GM18507 (cell line): ENCODE measurements at places on chromosomes 11 and 22.

DNA sequence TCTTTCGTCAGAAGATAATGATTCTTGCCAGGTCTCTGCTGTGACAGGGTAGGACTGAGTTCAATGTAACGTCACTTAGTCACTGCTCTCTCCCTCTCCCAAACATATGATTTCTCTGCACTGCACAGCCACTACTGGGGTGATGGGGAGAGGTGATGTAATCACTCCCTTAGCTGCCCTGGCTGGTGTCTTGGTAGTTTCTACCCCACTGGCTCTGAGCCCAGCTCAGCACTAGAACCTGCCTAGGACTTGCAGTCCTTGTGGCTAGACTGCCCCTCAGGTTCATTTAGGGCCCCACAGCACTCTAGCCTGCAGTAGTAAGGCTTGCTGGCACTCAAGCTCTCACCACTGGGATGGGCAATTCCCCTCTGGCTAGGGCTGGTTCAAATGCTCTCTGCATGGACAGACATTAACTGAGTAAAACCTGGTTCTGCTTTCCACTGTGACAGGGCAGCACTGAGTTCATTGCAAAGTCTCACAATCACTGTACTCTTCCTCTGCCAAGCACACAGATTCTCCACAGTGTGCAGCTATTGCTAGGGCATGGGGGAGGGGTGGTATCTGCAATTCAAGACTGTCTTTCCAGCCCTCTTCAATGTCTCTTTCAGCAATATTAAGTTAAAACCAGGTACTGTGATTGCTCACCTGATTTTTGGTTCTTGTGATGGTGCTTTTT, 571.4 kb upstream of the FAT3 start:
- DNase-seq = no peak

DNA sequence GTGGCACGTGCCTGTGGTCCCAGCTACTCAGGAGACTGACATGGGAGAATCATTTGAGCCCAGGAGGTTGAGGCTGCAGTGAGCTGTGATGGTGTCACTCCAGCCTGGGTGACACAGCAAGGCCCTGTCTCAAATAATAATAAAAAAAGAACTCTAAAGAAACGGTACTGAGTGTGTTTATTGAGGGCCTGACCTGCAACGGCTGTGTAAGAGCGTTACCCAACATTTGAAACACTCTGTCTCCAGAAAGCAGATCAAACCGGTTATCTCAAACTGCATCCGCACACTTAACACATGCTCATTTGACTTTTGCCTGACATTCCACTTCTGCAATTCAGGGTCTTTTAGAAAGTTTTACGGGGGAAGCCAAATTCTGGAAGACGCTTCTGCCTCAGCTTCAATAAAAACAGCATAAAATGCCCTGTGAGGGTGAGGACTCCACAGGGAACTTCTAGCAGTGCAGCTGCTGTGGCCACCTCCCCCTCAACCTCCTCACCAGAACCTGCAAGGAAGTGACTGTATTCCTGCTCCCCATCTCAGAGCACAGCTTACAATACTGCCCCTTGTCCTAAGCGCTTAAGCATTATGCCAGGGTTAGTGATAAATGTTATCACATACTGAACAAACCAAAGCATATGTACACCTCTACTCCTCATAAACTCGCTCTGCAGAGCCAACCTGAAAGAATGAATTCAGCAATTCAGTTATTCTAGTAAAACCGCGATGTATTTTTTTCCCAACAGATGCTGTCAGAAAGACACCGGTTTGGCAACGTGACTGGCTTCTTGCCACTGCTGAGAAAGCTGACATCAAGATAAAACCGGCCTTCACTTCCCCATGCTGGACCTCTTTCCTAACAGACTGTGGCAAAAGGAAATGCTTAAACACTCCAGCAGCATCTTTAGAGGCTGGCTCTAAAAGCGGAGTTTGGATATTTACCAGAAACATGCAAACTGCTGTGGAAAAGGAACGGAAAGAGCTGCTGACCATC, 52.2 kb downstream of the PRDM10 start:
- no peak for DNase-seq

DNA sequence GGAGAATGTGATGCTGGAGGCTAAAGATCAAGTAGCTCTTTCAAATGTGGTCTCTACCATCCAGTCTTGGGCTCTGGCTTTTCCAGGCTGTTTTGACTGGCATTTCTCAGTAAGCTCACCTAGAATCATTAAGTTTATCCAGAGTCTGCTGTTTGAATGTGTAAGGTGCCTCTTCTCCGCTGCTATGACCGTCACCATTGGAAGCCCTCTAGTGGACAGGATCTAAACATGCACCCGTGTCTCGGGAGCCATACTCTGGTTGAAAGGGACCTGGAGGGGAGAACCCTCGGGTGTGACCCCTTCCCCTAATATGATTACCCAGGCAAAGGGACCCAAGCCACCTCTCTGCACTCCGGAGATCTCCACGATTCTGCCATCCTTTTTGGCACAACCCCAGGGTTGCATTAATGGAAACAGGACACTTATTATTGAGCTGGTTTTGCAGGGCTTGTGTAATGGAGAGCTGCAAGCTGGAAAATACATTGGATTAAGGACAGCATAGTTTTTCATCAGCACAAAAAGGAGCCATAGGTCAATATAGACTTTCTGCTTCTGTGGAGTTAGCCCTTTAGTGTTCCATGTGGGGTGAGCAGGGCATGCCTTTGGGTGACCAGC, 191.0 kb upstream of the LARGE1 start:
- DNase-seq = peak; percentile 22

- DNase-seq = no peak
Measured at GRCh38 chr11:8720352-8720751, 37.8 kb downstream of the RPL27A start.

DNA sequence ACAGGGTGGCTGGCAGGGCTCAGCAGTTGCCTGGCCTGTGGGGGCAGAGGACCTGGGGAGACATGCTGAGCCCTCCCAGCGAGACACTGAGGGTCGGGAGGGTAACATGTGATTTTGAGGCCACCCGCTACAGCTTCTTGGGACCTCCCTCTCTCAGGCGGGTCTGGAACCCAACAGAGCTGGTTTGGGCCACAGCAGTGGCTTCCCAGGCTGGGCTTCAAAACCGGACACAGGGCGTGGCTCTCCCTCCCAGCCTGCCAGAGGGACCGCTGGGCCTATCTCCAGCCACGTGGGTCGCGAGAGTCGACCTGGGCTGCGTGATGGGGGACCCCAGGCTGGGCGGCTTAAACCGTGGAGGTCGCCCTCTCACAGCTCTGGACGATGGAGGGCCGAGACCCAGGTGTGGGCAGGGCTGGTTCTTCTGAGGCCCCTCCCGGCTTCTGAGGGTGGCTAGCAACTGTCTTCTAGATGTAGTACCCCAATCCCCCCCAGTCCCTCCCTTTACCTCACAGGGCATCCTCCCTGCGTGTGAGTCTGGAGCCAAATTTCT, 91.7 kb downstream of the KCNQ1 start:
- DNase-seq = no peak

GRCh38 chr11:122258446-122259194, 142.6 kb upstream of the BLID start:
- DNase-seq = no peak

GRCh38 chr22:37010174-37010573, 9.1 kb downstream of the TST start:
- DNase-seq = no peak

DNA sequence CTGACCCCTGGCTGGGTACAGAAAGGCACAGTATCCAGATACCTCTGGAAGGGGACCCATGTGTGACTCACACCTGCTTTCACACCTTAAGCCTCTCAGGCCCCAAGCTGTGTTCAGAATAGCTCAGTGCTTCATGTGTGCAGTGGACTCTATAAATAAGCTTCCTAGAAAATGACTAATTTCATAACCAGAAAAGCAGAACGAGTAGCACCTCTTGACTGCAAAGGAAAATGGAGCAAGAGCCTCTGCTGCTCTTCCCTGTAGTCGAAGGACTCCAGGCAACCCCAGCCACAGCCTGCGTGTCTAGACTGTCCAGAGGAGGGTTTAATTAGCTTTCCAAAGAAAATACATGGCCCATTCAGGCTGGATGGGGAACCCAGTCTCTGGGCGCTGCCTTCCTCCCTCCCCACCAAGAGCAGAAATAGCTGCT, 23.1 kb downstream of the PTPN5 start:
- peak; percentile 55 for DNase-seq

DNA sequence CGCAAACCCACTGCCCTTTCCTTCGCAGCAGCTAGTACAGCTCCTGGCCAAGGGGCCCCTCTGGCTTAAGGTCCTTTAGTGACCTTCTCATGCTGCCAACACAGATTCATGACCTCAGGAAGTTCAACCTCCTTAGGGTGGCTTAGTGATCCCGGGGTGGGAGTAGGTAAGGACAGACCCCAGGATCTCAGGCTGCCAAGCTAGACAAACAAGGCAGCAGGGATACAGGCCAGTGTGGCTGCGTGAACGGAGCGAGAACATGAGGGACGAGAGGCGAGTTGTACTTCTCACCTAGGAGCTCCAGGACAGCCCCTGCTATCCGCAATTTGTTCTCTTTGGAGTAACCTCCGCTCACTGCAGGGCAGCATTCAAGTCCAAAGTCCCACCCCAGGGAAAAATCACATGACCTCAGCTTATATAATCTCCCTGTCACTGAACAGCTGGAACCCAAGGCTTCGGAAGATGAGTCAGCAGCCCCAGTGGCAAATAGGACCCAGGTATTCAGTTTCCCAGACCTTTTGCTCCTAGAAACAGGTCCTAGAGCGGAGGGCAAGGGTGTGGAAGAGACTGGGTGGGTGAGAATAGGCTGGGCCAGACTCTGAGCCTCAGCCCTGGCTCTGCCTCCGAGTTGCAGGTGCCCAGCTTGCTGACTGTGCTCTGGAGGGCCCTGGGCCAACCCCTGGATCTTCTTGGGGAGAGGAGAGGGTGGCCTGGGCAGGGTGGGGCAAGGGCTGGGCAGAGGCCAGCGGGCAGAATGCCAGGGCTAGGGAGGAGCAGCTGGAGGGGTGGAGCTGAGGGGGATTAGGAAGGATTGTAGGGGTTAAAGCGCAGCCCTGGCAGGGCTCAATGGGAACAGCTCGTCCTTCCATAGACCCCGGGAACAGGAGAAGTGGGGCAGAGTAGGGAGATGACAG, 13.1 kb downstream of the USP2 start:
- DNase-seq = no peak

- no peak for DNase-seq
Measured at GRCh38 chr11:10107497-10107896, 186.5 kb downstream of the SBF2 start.

GRCh38 chr11:128548649-128549255, 38.6 kb downstream of the ETS1 start:
- DNase-seq = no peak

DNA sequence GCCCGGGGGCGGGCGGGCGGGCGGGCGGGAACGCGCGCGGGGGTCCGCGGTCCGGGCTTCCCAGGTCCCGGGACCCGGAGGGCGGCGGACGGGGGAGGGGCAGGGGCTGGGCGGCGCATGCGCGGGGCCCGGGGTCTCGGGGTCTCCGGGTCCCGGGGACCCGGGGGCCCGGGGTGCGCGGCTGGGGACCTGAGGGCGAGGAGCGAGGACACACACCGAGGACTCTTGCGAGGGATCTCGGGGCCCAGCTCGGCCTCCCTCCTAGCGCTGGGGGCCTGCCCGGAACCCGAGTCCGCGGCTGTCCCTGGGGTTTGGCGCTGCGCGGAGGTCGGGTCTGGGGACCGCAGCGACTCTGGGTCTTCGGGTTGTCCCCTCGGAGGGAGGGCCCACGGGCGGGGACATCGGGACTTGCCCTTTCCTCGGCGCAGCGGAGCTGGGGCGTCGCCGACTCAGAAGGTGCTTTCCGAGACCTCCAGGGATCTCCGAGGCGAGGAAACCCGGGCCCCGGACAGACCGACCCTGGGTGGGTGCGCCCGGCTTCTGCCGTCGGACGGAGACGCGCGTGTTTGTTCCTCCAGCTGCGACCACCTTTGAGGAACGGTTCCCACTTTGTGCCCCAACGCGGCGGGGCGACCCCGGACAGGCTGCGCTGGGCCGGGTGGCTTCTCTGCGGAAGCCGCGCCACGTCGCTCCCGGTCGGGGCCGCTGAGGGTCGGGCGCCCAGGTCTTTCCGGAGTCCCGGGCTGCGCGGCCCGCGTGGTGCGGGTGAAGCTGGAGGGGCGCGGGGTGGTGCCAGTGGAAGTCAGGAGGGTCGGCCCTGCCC, 540 bp downstream of the PPARA start:
- DNase-seq = peak; percentile 40

- DNase-seq = no peak
Measured at GRCh38 chr22:42068291-42068690, 2.3 kb downstream of the NAGA start.

DNA sequence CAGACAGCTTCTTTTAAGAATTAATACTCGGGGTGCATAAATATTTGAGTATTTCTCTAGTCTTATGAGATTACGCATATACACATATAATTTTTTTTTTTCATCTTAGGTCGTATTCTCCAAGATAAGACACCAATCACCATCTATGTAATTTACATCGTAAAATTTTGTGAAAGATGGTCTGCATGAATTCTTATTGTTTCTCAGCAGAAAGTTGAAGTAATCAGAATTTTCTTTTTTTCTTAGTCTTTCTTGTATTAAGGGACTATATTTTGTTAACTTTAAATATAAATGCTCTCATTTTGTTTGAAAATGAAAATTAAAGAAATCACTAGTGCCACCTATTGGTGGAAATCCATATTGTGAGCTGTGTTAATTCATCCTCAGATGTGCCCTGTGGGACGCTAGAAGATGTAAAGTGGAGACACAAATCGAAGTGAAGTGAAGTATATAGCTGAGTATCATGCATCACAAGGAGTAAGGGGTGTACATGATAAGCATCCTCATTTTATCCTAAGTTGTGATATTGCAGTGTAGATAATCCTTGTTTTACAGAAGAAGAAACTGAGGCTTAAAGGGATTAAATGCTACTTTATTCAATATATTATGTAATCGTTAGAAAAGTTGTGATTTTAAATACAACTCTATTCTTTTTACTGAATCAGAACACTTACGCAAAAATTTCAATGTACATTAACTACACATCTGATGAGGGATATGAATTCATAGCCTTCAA, 2084.3 kb downstream of the LRRC4C start:
- DNase-seq = no peak

DNA sequence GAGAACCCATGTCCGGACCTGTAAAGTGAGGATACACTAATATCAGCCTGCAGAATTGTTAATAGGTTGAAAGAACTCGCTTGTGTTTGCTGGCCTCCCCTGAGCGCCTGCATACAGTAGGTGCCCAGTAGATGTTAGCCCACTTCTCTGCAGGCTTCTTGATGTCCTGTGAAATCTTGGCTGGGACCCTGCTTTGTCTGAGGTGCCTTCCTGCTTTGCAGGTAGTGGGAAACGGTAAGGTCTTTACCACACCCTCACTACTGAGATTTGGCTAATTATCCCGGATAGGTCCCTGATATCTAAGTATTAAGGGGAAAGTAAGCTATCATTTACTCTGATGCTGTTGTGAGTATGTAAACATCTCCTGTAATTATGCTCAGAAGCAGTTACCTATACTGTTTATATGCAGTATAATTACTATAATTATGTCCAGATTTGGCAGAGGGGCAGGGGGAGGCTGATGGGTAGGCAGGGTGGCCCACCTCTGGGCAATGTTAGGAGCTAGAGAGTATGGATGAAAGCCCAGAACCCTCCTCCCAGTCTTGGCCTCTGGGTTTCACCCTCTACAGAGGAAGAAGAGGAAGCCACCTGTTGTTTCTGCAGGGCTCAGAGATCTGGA, 1.2 kb upstream of the ARRB1 start:
- no peak for DNase-seq
